ENCODE measurements at places on chromosomes 13 and 19. TPM values are rescaled to one million over a fixed set of nuclear protein-coding genes. Genes with fewer than 3 reads are reported as not detected.

DNA sequence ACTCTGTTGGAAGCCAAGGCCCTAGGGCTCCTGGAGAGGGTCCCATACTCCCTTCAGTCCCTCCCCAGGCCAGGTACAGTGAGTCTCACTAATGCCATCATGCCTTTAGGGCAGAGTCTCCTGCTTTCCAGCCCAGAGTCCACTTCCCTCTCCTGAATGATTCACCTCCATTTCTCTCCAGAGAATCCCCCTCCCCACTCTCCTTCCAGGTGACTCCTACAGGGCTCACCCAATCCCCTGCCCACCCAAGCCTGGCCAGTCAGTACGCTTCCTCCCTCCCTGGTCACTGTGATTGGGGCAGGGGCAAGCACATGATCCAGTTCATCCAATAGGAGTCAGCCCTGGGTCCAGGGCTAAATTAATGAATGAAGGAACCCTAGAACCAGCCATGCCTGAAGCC is 35.0 kb upstream of the PNMA8B start:
- DNase-seq: no peak

- DNase-seq: no peak
These were observed 85.9 kb downstream of the GJA3 start for GRCh38 chr13:20074966-20075365.

GRCh38 chr13:31046711-31047279 is 114.3 kb downstream of the TEX26 start:
- no peak for DNase-seq

DNA sequence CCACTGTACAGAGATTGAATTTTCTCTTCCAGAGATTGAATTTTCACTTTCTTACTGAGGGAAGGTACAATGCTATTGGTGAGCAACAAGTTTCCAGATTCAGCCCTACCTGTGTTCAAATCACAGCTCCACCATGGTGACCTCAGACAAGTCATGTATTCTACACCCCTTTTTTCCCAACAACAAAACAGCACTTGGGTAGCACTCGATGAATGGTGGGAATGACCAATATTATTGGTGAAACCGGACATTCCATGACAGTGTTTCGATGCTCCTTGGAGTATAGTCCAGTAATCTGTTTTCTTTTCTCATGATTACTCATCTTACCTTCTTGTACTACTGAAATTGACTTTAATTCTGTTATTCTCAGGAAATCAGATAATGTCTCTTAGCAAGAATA is 266.2 kb upstream of the SOX21 start:
- no peak for DNase-seq

DNA sequence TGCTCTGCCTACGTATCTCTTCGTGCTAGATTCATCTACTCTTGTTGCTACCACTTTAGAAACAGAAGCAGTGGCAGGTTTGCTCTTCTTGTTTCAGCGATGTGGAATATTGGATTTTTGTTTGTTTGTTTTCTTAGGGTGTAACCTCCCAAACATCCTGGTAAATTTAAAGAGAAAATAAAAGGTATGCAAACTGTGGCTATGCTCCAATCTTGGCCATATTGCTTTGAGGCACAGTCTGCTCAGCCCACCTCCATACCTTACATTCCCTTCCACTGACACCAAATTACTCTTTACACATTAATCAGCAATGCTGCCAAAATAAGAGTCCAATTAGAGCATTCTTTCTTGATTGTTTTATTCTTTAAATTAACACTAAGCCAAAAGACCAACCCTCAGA is 25.2 kb upstream of the UBL3 start:
- DNase-seq: no peak

DNA sequence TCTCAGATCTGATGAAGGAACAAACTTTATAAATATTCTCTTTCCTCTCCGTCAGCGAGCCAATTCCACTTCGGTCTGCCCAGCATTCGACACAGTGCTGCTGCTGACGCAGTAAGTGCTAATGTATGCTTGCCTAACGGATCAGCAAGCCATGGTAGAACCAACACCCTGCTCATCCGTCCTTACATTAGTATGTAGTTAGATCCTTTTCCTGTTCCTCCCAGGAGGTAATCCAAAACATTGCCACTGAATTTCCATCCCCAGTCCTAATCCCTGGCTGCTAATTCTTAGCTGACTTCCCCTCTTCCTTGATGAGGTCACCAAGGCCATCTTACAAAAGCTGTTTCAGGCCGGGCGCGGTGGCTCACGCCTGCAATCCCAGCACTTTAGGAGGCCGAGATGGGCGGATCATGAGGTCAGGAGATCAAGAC is 88.0 kb downstream of the STARD13 start:
- no peak for DNase-seq

GRCh38 chr13:45374917-45375316 is 33.9 kb upstream of the TPT1 start:
- no peak for DNase-seq

DNA sequence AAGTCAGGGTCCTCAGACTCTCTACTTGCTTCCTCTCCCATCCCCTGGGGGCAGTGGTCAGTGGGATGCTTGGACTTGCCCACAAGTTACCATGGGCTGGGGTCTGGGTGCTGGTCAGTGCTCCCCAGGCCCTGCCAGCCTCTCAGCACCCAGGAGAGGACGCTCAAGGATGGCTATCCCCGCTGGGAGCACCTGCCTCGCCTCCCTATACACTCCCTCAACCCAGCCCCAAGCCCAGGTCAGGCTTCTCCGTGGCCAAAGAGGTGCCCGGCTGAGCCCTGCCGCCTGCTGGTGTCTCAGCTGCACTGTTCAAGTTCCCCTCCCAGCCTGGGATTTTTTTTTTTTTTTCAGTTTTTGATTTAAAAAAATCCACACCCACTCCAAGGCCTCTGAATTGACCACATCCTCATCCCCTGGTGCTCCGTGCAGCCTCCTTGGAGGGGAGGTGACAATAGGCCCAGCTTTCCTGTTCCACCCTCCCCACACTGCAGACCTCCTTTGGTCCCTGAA is 10.8 kb downstream of the F2RL3 start:
- no peak for DNase-seq

DNA sequence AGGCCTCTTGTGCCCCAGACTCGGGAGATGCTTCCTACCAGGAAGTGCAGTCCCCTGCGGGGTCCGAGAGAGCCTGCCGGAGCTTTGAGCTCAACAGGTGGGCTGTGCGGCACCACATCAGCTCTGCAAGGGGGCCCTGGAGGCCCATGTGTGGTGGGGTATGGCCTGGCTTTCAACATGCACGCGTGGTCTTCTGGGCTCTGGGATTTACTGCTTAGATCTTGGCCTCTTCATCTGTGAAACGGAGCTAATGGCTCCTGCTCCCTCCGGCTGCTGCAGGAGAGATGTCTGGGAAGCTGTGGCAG is 18.0 kb downstream of the NDUFB7 start:
- no peak for DNase-seq

DNA sequence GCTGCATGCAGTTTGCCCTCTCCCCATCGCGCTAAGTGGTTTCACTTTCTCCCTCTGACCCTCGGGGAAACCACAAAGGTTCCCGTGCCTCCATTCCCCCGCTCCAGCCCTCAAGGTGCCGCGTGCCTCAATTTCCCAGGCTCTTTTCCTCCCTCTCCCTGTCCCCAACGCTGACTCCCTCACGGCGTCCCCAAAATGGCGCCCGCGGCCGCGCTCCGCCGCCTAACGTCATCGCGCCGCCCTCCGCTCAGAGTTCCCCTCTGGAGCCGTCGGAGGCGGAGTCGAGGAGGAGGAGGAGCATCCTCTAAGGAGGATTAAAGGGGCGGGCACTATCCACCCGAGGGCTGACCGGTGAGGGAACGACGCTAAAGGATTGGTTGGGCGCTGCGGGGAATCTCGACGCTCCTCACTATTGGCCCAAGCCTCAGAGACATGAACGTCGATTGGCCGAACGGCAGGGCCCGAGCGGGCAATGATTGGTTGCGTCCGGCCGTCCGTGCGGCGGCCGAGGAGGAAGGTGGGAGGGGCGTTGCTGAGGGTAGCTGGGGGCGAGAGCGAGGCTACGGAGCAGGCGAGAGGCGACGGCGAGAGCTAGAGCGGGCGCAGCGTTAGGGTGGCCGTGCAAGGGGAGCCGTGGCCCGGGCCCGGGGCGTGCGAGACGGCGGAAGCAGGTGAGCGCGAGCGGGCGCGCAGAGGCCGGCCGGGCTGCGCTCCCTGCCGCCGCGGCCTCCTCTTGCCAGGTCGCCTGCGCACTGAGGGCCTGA is at the start of gene ZNF574:
Gene ZNF574, plus strand, starts transcription at position 551 of the 764 bp plus-strand sequence. CDS start 2,441 bp downstream, outside the sequence.
- peak; percentile 100 for DNase-seq

DNA sequence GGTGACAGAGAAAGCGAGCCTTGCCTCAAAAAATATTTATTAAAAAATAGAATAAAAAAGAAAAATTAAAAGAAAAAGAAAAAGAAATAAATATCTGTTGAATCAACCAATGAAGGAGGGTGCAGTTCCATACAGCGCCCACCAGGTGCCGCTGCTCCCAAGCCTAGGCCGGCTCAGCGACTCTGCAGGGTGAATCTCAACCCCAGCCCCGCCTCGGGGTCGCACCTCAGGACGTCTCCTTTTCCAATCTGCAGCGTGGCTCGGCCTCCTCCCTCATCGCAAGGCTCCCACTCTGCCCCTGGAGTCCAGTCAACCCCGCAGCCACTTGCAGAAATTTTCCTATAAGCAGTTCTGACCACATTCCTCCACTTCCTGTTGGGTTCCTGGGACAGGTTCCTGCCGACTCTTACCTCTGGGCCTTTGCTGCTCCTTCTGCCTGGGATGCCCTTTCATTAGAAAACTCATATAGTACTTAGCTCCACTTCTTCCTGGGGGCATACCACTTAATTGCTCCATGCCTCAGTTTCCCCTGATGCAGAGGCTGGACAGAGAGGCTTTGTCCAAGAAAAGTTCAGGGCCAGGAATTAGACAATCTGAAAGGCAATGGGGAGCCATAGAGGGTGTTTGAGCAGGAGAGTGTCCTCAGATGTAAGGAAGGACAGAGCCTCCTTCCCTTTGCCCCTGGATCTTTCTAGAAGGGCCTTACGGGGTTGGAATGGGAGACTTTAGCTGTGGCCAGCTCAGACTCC is 24.3 kb downstream of the NFILZ start:
- peak; percentile 92 for DNase-seq

DNA sequence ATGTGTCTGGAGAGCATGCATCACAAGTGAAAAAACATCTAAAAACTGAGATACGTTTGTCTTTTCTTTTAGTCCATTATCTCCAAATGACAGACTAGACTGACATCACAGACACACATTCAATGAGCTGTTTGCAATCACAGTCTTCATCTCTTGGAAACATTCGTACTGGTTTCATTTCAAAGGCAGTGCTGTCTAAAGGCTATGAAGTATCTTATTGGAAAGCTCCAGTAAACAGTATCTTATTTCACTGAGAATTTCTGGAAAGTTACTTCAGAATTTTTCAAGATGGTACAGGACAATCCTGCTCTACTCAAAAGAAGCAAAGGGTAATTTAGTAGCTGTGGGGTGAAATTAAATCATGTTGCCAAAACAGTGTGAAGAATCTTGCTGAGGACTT is 53.5 kb upstream of the TNFRSF19 start:
- no peak for DNase-seq

DNA sequence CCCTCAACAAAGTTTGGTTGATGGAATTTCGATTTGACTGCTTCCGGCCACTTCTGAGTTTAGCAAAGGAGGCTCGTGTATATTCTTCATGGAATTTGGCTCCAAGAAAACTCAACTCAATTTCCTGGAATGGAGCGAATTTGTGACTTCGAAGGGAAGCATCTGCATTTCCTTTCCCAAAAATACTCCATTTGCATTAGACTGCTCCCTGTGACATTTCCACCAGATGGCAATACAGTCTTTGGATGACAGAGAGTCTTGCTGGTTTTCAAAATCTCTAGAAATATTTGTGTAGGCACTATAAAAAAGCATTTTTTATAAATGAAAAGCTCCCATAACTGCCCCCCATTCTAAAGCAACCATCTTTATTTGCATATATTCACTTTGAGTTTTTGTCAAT is 4.1 kb downstream of the C1QTNF9 start:
- DNase-seq: no peak

GRCh38 chr19:11457115-11457514 is 21.7 kb downstream of the PRKCSH start:
- DNase-seq: no peak

- DNase-seq: no peak
These were observed 20.0 kb downstream of the PNMA8A start for GRCh38 chr19:46451352-46451751.

- DNase-seq: no peak
These were observed 41.7 kb downstream of the SIAH3 start for GRCh38 chr13:45809801-45810394.

GRCh38 chr13:110012102-110012739 is 225.8 kb upstream of the IRS2 start:
- no peak for DNase-seq

DNA sequence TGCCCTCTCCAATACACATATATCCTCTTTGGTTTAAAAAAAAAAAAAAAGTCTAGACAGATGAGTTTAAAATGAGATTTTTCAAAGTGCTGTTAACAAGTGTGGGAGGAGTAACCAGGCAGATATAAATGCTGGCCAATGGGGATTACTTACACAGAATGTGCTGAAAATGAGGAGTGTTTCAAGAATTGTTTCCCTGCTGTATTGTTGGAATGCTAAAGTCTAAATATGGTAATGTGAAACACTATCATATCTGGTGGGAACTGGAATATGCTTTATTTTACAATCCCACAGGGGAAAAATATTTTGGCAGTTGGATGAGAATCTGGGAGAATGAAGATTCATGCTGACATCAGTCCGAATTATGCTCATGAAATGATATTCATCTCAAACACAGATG is 250.7 kb downstream of the DCT start:
- DNase-seq: no peak

TMEM59L gene
- total RNA-seq: 14.5 TPM

PSG2 gene
- not detected for total RNA-seq

CGB1 gene
- not detected for total RNA-seq

SLC10A2 gene
- not detected for total RNA-seq

SLC7A9 gene
- total RNA-seq: 0.28 TPM

SULT2A1 gene
- not detected for total RNA-seq

BEST2 gene
- not detected for total RNA-seq

KIR3DL1 gene
- not detected for total RNA-seq

DDX49 gene
- total RNA-seq: 28.8 TPM

PCSK4 gene
- total RNA-seq: 0.52 TPM

SLC7A10 gene
- not detected for total RNA-seq

FNDC3A gene
- 52.1 TPM for total RNA-seq

Data from posterior vena cava (tissue), 2 donors.